Osteocyte (in vitro differentiated cells): ENCODE measurements at places on chromosomes 6 and 20.

- no peaks in the 10 kb centered on the region for H3K27me3 ChIP-seq
- H3K36me3 ChIP-seq: no peaks in the 10 kb centered on the region
- H3K4me3 ChIP-seq: no peak overlapping the region
- no peak overlapping the region for H3K27ac ChIP-seq
- no peak for DNase-seq
- H3K4me1 ChIP-seq: peaks cover 2% of the 10 kb centered on the region
Observed at GRCh38 chr20:58293453-58293852, 16.1 kb upstream of the RAB22A start.

DNA sequence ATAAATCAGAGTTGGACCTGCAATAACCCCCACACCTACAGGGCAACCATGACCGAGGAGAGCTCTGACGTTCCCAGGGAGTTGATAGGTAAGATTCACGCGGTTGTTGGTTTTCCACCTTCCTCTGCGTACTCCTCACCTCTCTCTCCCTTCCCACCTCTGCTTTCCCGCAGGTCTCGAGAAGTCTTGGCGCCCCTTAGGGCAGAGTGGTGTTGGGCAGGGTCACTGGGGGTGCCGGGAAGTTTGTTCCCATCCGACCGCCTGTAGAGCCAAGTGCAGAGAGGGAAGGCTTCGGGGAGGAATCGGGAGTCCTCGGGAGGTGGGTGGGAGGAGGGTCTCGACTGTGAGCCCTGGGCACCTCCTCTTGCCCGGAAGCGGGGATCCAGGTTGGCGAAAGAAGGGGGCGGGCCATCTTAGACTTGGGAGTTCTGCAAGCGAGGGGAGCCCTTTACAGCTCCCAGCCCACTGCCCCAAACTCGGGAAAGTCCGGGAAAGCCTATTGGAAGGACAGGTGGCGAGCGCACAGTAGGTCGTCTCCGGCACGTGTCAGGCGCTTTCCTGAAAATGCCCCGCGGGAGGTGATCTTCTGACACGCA is 672 bp downstream of the CARMIL1 start:
- H3K27ac ChIP-seq: peak overlapping the region; percentile 75
- DNase-seq: no peak
- H3K4me3 ChIP-seq: peak overlapping the region; percentile 88
- peaks cover 43% of the 10 kb centered on the region for H3K4me1 ChIP-seq
- no peaks in the 10 kb centered on the region for H3K27me3 ChIP-seq

DNA sequence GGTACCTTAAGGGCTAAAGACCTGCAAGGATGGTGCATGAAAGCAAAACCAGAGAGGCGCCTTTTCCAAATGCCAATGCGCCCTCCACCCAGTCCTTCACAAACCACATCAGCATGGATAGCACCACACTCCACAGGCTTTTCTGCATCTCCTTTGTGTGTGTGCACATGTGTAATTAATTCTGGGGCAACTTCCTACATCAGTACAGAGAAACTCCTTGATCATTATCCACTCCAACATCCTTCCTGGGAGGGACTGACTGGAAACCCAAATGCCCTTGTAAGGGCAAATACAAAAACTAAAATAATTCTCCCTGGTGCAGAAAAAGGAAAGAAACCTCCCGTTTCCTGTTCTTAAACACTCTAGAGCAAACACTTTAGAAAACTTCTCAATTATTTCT is 10.8 kb downstream of the SLC52A3 start:
- no peaks in the 10 kb centered on the region for H3K4me1 ChIP-seq
- no peak overlapping the region for H3K27ac ChIP-seq
- peaks cover 15% of the 10 kb centered on the region for H3K27me3 ChIP-seq
- H3K4me3 ChIP-seq: no peak overlapping the region

DNA sequence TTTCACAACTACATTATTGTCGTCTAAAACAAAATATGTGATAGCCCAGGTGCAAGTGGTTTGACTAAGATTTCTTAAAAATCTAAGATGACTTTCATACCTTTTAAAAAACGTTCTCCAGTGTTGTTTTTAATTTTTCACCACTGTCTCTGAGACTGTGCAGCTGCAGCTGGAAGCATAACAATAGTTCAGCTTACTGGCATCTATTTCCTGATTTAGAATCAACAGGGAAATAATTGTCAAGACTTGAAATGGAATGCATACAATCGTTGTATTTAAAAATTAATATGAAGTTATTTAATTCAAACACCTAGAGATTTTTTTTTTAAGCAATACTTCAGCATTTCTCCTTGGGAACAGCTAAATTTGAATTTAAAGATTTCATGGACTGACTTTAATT is 982.0 kb upstream of the EPHA7 start:
- no peaks in the 10 kb centered on the region for H3K4me1 ChIP-seq
- no peak overlapping the region for H3K4me3 ChIP-seq
- DNase-seq: no peak
- H3K36me3 ChIP-seq: no peaks in the 10 kb centered on the region
- H3K27ac ChIP-seq: no peak overlapping the region

DNA sequence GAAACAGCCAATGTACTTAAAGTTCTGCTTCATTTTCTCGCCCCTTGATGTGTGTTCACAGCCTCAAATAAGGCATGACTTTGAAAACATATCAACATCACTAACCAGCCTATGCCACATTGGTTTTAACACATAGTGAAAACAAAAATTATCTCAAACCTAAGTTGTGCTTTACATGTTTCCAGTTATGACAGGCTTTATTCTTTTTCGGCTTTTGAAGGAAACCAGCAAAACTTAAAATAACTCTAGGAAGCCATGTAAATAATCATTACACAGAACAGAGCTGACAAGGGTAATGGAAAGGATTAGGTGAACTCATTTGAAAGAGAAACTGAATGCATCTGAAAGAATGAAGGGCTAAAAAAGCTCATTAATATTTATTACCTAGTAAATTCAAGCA is 42.1 kb downstream of the BMP5 start:
- peaks cover 11% of the 10 kb centered on the region for H3K27me3 ChIP-seq
- H3K27ac ChIP-seq: no peak overlapping the region

- no peak overlapping the region for H3K27ac ChIP-seq
- no peak for DNase-seq
- H3K36me3 ChIP-seq: peaks cover 7% of the 10 kb centered on the region
- H3K4me3 ChIP-seq: no peak overlapping the region
- no peaks in the 10 kb centered on the region for H3K27me3 ChIP-seq
Observed at GRCh38 chr20:17889226-17889625, 79.4 kb downstream of the SNX5 start.
